LoVo (cell line): ENCODE measurements at places on chromosomes 5 and 9.

GRCh38 chr5:14871214-14872069 is at the start of gene ANKH:
Gene ANKH, minus strand, starts transcription at chr5:14871778. Its CDS starts 331 bp downstream, at chr5:14871447.
- DNase-seq: peak; percentile 89

- no peak for DNase-seq
Measured at GRCh38 chr5:84715686-84716085, 331.0 kb upstream of the EDIL3 start.

DNA sequence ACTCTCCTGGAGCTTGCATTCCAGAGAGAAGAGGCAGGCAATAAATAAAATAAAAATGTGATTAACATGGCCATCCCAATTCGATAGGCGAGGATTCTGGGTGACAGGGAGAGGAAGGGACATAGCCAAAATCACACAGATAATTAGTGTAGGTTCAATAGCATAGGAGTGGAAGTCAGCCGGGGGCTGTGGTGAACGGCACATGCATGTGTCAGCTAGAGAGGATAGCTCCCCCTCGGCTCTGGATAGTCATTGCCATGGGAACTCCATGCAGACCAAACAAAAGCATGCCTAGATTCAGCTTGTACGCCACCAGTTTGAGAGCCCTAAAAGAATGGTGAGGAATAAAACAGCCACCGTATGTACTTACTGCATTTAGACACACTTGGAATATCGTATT is 223.5 kb downstream of the GRIA1 start:
- DNase-seq: no peak

GRCh38 chr5:73623901-73624404 is 2.0 kb upstream of the ARHGEF28 start:
- DNase-seq: no peak

DNA sequence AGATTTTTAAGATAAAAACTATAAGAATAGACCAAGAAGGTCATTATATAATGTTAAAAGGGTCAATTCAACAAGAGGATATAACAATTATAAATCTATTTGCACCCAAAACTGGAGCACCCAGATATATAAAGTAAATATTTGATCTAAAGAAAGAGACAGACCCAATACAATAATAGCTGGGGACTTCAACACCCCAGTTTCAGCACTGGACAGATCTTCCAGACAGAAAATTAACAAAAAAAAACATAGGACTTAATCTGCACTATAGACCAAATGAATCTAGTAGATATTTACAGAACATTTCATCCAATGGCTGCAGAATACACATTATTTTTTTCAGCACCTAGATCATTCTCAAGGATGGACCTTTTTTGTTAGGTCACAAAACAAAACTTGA is 331.9 kb downstream of the SPOCK1 start:
- no peak for DNase-seq

- no peak for DNase-seq
Measured at GRCh38 chr5:96628406-96628805, 33.8 kb upstream of the CAST start.
